Activated CD4-positive, CD25-positive, alpha-beta regulatory T cell (primary cell): ENCODE measurements at places on chromosomes 5 and 9.

DNA sequence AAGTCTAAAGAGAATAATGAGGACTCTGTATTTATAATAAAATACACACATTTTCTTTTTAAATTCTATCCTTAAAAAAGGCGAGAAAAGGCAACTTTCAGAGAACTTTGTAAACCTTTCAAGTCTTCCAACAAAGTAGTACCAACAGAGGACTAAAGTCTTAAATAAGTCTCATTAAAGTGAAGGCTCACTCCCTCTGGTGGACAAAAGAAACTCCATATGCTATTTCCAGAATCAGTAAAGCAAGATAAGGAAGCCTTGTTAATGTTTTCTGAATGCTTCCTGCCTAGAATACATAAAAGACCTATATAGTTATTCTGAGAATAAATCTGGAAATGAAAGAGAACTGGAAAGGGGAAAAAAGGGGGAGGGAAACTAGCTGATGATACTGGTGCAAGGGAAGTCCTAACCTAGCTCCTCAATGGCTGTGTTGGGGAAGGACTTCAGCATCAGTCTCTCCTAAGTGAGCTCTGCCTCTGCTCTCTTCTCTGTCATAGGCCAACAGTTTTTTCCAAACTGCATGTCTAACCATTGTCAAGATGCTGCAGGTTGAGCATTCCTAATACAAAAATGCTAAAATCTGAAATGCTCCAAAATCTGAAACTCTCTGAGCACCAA lies 7.2 kb downstream of the HMGCS1 start:
- DNase-seq = no peak

GRCh38 chr5:96037128-96037527 lies 75.5 kb upstream of the ELL2 start:
- DNase-seq = no peak

GRCh38 chr9:1528456-1528855 lies 478.3 kb downstream of the DMRT2 start:
- DNase-seq = no peak

GRCh38 chr5:141651728-141652105 lies 499 bp upstream of the FCHSD1 start:
- no peak for DNase-seq

DNA sequence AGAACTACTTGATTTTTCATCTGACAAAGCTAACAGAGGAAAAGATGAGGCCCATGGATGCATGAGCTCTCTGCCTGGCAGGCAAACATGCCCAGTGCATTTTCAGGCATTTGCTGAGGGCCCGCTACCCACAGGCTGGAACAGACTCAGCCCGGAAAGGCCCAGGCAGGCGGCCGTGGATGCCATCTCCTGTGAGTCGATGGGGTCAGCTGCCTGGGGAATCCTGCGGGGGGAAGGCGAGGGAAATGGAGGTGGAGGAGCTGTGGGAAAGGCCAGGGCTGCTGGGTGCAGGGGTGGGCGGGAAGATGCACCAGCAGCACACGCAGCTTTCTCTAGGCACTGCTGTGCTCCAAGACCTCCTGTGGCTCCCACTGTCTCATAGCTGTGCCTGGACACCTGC lies 13.7 kb downstream of the SLC9A3 start:
- DNase-seq = no peak

GRCh38 chr5:168734620-168735300 lies 155.6 kb upstream of the PANK3 start:
- DNase-seq = no peak

GRCh38 chr5:74310386-74310785 lies 330.1 kb downstream of the ENC1 start:
- no peak for DNase-seq

GRCh38 chr5:15440434-15440833 lies 59.5 kb upstream of the FBXL7 start:
- DNase-seq = no peak

DNA sequence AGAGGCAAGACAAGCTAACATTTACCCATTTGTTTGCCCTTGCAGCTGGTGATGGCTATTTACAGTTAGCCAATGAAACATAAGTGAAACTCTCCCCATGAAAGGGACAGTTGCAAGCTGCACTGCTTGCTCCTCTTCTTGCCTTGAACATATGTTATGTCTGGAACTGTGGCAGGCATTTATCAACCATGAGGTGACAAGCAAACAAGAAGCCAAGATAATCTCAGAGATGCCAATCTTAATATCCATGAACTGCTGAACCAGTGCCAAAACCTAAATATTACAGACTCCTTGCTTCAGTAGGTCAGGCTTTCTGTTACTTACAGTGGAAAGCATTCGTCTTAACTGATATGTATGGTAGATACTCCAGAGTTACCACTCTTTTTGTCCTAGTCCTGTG lies 133.4 kb downstream of the ACTBL2 start:
- no peak for DNase-seq

DNA sequence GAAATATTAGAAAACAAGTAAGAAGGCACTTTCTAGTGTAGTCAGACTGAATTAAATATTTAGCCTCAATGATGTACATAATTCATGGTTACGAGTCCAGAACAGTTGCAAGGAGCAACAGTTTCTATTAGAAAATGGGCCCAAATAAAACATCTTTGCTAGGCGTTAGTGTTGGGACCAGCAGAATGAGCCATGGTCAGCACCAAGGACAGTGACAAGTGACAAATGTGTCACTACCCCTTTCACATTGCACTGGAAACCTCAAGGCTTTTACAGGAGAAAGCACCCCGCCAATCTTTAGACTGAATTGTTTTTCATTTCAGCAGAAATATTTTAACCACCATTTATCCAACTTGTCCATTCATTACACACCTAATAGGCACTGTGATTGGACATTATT lies 301.3 kb upstream of the ADCY2 start:
- no peak for DNase-seq

DNA sequence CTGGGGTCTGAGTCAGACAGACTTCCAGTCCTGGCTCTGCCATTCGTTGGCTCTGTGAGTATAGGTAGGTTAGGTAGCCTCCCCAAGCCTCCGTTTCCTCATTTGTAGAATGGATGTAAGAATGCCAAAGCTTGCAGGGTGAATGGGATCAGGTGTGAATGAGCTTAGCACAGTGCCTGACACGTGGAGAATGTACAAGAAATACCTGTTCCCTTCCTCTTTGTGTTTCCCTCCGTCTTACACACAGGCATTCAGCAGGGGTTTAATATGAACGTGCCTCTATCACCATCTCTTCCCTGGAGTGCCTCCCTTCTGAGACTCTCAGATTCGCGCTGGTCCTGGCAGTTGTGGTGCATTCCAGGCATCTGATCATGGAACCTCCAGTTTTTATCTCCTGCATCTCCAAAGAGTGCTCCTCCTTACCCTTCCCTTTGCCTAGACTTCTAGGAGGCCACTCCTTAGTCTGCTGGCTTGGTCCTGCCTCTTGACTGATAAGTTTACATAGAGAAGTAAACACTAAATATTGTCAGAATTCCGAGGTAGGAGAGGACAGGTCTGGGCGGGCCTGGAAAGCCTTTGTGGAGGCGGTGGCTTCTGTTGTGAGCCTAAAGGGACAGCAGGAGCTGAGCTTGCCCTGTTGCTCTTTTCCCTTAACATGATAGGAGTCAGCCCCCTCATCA lies 199.4 kb downstream of the AOPEP start:
- DNase-seq = no peak

DNA sequence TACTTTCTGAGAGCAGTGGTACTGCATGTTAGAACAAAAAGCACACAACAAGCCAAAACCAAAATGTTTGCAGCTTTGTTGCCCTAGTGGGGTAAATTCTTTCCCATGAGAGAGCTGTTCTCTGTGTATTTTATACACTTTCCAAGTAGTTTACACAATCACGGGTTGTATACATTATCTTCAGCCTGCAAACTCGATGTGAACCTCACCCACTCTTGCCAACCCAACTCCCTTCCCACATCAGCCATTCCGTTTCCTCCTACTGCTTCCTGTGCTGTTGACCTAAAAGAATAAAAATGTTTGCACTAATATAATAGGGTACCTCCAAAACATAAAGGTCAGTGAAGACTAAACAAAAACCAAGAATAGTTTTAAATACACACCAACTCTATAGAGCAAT lies 47.0 kb downstream of the IQGAP2 start:
- no peak for DNase-seq

DNA sequence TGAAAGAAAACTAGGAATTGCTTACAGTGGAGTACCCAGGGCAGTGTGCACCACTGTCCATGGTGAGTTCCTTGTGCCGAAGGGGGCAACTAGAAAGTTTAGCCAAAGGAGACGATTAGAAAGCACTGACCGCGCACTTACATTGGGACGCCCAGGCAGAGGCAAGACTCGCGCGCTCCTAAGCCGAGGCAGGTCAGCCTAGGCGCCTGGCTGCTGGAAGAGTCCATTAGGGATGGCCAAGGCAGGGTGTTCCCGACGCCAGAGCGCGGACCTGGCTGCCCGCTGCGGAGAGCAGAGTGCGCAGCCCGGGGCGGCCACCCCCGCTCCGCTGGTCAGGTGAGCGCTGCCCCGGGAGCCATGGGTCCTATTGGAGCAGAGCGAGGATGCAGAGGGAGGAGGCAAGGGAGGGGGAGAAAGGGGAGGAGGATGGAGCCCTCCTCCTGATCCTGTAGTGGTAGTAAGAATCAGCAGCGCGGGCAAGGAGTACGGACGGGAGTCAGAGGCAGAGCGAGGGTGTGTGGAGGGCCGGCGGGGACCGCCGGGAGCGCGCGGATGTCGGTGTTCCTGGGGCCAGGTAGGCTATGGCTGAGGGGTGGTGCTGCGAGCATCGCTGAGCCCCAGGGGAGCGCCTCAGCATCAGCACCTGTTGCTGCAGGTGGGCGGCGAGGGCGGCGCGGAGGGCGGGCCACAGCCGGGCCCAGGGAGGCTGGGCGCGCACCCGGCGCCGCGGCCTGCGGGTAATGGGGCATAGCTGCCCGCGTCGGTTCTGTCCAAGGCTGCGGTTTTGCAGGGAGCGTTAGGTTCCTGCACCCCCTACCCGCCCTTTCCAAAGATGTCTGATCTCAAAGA lies at the start of gene ADGRV1:
Gene ADGRV1, plus strand, starts transcription at position 454 of the 849 bp plus-strand sequence. Its CDS starts 99 bp downstream, at position 553.
- no peak for DNase-seq

DNA sequence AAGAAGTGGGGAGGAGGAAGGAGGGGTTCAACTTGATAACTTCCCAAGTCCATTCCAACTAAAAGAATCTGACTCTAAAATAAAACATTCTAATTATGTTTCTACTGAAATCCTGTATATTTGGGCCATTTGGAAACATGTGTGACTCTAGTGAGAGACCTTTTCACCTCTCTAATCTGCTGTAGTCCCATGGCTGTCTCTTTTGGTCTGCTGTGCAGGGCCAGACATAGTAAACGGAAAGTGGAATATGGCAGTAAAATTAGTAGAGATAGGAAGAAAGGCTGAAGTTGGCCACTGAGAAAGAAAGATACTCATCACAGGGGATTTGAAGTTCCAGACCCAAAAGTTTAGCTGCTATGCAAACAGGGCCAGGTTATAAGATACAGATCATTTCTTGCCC lies 15.9 kb downstream of the RFX3 start:
- DNase-seq = no peak

GRCh38 chr5:107812570-107813141 lies 141.9 kb upstream of the EFNA5 start:
- no peak for DNase-seq

DNA sequence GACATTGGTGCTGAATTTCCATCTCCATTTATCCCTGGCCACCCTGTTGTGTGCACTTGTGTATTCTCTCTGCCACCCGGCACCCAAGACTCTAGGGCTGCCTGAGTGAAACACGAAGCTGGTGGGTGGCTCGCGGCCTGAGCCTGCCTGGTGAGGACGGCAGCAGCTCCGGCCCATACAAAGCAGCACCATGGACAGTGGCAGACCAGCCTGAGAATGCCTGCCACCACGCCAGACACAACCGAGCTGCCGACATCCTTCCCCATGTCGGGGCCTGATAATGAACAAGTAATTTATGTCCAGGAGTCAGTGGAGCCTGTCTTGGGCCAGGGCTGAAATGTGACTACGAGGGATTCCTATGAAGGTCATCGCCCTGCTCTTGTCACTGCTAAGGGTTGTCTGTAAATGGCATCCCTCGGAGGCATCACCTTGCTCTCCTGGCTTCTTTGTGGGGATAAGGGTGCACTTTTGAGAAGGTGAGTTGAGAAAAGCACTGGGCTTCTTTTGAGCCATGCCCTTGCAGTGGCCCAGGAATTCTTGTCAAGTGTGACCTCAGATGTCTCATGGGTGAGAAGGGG lies 175.7 kb downstream of the MELK start:
- no peak for DNase-seq

DNA sequence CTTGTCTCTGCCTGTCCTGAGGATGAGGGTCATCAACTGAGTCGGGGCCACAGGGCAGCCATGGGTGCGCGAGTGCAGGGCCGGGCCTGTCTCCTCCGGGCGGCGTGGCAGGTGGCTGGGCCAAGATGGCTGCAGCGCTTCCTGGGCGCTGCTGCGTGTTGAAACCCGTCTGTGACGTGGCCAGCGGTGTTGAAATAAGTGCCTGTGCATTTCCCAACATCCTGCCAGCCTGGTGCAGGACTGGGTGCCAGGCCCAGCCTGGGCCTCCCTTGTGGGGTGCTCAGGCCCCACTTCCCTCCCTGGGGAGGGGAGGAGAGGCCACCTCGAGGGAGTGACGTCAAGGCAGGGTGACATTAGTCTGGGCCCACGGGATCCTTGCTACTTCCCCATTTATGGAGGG lies 45.5 kb downstream of the RXRA start:
- no peak for DNase-seq

GRCh38 chr5:134184155-134185135 lies 7.7 kb upstream of the SKP1 start:
- peak; percentile 56 for DNase-seq

GRCh38 chr5:83522446-83522845 lies 50.9 kb downstream of the VCAN start:
- no peak for DNase-seq

DNA sequence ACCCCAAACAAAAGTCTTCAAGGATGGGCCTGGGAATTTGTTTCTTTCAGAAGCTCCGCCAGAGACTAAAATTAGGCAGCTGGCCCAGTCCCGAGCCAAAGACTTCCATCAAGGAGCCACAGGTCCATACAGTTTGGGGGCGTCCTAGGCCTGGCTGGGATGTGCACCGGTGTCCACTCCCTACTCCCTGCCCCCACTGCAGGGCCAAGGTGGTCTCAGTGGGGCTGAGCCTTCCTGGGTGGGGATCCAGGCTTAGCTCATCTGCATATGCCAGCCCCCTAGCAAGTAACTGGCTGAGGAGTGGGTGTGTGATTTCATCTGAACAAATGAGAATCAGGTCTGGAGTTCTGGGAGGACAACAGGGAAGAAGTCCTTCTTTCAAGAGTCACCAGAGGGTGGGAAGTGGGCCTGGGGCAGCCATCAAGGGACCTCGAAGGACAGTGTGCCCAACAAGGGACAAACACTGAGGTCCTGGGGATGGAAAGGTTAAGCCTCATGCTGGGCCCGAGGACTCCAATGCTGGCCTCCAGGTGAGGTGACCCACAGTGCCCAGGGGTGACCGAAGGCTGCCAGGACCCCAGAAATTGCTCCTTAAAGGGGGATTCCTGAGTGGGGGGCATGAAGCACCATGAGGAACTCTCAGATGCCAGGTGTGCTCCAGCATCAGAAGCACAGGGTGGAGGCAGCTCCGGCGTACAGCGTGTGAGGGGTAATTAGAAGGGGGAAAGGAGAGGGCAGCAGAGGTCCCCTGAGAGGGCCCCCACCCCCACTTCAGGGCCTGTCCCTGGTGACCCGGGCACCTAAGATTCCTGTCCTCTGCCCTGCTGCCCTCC lies 91.3 kb downstream of the ZNF354C start:
- DNase-seq = no peak
